ENCODE measurements at places on chromosomes 4 and X.

DNA sequence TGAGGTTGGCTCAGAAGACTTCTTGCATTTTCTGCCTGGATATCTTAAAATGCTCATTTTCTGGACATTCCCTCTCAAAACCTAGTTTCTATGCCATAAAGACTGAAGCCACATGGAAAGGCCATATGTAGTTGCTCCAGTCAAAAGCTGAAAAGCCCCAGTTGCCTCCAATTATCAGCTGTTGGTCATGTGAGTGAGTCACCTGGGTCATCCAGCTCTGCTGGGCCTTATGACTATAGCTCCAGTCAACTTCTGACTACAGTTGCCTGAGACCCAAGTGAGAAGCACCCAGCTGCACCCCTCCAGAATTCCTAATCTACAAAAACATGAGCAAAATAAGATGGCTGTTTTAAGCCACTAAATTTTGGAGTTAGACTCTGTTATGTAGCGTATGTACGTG lies 41.9 kb downstream of the HELQ start:
- DNase-seq = no peak

DNA sequence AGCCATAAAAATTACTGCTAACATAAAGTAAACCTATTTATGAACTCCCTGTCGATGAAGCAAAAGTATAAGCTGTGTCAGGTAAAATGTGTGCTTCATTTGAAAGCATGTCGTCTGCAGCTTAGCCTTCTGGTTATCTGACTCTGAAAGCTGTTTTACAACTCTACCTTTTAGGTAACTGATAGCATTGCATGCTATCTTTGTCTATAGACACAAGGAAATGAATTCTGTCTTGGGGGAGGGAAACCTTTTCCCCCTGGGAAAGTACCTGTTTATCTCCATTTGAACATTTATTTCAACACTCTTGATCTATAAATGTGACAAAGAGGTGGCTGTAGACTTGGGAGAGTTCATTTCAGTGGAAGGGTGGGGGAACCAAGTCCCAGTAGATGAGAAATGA lies 51.4 kb downstream of the RAB40A start:
- no peak for DNase-seq

DNA sequence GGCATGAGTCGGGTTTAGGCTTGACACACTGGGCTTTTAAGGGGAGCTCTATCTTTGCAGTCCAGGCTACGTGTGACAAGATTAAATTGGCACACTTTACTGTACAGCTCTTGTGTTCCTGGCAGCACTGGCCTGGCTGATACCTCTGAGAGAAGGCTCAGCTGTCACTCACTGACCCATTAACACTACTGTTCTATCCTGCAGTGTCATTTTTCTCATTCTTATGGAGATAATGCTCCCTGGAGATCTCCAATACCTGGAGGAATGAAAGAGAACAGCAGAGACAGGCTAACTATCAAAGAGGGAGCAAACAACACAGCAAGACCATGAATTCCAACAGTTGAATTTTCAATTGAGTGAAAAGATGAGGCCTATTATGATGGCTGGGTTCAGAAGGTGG lies 1.7 kb upstream of the PDHA2 start:
- no peak for DNase-seq

DNA sequence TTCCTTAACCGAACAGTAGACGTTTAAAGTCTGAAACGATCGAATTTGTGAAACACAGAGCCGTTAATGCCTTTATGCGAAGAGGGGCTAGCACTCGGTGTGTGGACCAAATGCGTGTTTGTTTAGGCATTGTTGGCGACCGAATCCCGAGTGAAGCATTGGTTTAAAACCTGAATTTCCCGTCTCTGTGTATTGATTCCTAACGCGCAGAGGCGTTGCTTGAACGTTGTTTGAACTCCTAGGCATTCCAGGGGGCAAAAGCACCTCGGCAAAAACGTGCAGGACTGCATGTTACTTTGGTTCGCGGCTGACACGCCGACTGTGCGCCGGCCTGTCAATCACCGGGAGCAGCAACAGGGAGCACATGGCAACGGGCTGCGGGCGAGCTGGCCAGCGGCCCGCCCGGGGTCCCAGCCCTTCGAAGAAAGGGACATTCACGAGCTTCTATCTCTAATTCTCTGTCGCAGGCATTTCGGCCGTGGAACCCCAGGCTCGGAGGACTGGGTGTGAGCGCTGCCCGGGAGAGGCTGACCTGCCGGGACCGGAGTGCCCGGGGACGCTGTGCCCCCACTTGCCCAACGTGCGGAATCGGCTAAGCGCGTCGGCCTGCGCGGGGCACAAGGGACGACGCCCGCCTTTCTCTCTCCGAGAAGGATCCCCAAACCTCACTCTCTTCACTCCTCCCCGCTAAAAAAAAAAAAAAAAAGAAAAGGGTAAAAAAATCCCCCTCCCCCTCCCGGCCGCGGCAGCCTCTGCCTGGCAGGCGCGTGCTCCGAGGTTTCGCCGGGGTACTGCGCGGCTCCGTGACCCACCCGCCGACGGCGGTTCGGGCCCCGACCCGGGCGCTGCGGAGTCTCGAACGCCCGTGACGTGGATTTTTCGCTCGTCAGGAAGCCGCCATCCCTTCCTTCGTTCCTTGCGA lies 810 bp downstream of the SPRY1 start:
- peak; percentile 58 for DNase-seq

GRCh38 chr4:9979101-9979701 lies 42.1 kb downstream of the SLC2A9 start:
- DNase-seq = no peak

DNA sequence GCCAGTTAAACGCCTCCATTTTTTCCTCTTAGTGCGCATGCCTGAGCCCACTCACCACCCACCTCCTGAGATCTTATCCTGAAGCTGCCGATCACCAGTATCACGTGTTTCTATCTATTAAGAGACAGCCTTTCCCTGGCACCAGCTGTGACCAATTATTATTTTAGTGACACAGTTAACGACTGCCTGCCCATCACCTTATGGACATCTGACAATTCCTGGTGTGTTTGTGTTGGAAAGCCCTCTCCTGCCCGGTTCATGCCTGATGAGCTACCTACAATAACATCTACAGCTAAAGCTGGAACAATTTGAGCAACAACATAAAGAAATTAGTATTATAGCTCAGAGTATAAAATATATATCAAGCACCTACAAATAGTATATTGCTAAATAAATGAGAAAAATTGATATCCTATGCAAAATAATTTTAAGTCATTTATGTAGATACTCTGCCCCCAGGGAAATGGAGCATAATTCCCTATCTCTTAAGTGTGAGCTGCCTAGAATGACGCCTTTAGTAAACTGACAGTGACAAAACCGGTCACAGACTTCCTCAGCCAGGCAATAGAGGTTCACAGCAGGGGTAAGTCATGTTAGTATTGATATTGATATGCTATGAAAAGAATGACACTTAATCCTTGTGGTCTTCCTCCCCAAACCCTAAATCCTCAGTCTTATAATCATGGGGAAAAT lies 862.2 kb downstream of the TRAM1L1 start:
- DNase-seq = no peak

DNA sequence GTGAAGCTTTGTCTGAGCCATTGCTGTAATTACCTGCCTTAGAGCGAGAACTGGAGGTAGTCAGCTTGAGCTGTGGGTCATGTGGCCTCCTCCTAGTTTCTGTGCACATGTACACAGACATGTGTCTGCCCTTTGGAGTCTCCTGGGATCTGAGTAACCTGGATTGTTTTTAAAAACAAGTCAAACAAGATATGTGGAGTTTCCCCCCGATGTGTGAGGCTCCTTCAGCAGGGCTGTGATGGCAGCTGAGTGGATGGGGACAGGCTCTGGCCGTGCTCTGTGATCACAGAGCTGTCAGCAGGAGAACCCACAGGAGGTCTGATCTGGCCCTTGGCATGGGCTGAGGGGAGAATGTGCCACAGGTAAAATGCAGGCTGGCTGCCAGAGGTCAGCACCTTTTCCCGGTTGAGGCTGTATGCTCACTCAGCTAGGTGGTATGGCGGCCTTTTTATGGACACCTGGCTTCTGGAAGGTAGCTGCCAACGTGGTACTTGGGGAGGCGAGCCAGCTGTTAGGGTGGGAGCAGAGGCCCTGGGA lies 38.4 kb downstream of the NOP14 start:
- no peak for DNase-seq

DNA sequence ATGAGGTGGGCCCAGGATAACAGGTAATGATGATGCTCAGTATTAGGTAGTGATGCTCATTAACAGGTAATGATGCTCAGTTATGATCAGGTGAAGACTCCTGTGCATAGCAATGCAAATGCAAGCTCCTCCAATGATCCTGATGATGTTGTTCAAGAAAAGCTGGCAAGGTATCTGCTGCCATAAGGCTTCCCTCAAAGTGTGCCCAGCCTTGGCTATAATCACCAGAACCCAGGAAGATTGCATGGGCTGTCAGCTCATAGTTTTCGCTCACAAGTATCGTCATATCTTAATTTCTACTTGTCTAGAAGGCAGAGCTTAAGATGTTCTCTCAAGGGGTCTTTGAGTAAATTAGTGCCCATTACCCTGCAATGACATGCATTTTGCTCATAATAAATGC lies 366.2 kb upstream of the CLNK start:
- no peak for DNase-seq

GRCh38 chrX:11480626-11481025 lies 185.1 kb downstream of the ARHGAP6 start:
- DNase-seq = no peak

GRCh38 chr4:113899271-113900070 lies 80.0 kb downstream of the ARSJ start:
- peak; percentile 10 for DNase-seq

- DNase-seq = no peak
Measured at GRCh38 chrX:39890807-39891206, 207.0 kb downstream of the BCOR start.

DNA sequence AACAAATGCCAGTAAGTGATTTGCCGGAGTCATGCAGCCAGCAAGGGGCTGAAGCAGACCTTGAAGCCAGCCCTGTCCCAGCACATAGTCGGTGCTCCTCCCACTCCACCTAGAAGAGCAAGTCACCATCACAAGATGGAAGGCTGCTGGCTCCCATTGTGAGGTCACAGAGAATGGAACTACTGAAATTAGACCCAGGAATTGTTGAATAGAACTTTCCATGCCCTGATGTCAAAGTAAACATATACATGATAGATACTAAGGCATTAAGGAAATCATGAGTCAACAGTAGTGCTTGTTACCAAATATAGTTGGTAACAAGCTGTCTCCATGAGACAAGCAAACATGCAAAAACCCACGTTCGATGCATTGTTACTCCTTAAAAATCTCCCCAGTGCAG lies 177.1 kb upstream of the MID1 start:
- DNase-seq = no peak

DNA sequence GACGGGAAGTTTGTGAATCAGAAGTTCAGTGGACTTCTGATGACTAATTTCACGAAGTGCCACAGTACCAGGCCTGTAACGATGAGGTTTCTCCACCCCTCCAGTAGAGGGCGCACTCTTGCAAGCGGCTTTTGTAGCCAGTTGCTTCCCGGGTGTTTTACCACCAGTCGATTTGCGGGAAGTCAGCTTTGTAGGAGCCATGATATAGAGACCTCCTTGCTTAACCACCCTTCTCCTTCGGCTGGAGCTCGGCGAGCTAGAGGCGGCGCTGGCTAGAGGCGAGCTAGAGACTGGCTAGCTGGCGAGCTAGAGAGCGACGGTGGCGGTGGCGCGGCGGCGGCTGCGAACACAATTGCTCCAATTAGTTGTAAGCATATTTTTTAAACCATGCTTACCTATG lies 72.0 kb downstream of the IL1RAPL1 start:
- DNase-seq = no peak

DNA sequence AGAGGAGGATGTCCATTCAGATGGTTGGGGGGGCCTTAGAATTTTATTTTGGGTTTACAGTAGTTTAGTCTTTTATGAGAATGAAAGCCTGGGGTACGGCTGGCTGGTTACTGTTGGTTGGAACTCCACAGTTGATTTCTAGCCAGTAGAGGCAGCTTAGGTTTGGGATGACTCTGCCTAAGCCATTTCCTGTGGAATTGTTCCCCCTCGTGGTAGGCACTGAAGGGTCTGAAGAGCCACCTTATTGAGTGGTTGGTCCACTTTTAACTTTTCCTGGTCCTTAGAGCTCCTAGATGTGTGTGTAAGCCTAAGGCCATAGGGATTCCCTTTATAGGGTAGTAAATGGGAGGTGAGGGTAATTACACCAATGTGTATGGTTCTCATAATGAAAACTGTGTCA lies 19.7 kb downstream of the SPIN3 start:
- no peak for DNase-seq

GRCh38 chr4:141538001-141538400 lies 98.4 kb upstream of the IL15 start:
- DNase-seq = no peak

GRCh38 chr4:41408859-41409593 lies 128.9 kb upstream of the LIMCH1 start:
- no peak for DNase-seq

DNA sequence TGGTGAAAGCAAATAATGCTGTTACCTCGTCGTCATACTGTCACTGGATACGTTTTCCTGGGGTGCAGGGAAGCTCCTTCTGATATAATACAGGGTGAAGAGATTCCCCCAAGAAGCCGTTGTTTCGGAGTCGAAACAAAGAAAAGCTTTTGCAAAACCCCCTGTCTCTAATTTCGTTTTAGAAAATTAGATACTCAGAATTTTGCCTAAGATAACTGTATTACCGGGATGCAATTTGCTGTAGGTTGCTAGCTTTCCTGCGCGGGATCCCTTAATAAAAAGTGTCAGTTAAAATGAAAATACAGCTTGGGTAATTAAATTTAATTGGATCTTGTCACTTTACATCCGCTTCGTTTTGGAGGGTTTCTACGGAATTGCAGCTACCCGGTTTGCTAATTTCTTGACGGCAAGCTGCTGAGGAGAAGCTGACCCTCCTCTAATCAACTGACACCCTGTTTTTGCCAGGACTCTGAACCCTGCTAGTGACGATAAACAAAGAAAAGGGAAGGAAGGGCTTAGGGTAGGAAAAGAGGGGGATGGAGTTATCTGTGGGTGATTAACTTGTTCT lies 174.6 kb downstream of the SHOX start:
- no peak for DNase-seq

DNA sequence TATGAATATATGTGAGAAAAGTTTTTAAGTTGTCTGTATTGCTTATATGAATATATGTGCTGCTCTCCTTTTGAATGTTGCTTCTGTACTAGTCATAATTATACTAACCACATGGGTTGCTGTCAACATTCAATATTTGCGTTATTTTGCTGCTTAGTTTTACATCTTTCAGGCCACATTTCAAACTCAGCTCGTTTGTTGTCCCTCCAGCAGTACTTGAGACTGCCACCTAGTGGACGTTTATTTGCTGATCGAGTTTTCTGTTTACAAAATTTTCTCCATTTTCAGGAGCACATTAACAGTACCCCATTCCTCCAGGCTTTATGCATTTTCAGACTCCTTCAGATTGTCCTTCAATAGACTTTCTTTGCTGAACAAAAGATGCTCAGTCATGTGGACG lies 75.8 kb downstream of the NUDT11 start:
- DNase-seq = no peak

DNA sequence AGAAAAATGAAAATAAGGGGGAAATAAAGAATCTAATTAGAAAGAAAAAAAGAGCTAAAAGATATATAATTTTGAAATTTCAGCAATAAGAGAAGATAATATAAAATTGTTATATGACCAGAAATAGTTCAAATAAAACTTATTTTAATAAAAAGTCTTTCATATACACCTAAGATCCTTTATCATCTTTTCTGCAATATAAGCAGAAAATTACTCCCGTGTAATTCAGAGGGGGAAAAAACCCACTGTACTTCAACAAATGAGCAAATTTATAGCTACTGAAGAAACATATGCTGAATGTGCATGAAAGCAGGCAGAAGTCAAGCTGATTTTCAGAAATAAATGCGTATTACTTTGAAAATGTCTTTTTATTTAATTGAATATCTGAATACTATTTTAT lies 771.3 kb downstream of the FAT4 start:
- no peak for DNase-seq
